ENCODE measurements at places on chromosomes 13 and 19.

GRCh38 chr19:58544591-58545285, 874 bp downstream of the TRIM28 start:
- no peak for DNase-seq

DNA sequence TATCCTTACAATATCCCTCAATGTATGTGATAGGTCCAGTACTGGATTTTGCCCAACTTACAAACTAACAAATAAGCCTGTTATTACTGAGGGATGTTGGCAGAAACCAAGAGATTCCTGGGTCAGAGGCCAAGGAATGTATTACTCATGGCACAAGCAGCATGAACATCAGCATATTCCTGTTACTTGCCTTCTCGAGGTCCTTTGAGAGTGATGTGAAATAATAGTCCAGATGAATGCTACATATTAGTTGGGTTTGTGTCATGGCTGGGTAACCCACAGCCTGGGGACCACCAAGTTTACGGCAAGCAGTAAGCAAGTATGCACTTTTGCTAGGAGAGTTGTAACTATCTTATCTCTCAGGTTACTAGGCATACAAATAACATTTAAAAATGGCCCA, 384.5 kb upstream of the GPC6 start:
- no peak for DNase-seq

GRCh38 chr13:39784347-39784746, 128.9 kb downstream of the COG6 start:
- no peak for DNase-seq

DNA sequence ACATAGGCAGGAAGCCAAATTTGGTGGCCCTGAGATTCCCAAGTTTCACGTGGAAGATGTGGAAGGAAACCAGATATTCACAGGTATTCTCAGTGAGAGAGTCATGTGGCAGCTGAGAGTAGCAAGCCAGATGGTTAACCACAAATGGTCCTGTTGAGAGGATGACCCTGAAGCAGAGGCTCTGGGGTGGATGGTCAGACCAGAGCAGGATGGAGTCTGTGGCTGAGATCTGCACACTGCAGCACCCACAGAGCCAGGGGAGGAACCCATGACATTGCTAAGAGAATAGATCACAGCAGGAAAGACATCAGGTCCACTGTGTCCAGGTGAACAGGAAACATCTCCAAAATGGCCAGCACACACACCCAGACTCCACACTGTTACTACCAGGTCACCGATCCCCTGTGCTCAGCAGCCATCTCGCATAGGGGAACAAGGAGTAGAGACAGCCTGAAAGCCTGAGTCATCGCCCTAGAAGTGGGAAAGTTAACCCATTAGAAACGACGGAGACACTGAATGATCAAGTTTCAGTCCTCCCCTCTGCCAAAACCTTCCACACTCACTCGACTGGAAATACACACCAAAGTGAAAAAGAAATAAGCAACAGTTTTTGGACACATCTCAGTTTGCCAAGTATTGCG, 160.0 kb downstream of the RBM26 start:
- no peak for DNase-seq

GRCh38 chr19:29013325-29013724, 199.6 kb downstream of the UQCRFS1 start:
- DNase-seq: no peak
